Stimulated activated naive CD8-positive, alpha-beta T cell treated with anti-CD3 and anti-CD28 coated beads, Interleukin-15, Interleukin-2, amounts not matched to agents 100 U/mL and 50 U/mL, for 24 hours (primary cell): ENCODE measurements at places on chromosomes 1 and 21.

- no peak for DNase-seq
Measured at GRCh38 chr1:211813590-211813989, 17.0 kb downstream of the LPGAT1 start.

- no peak for DNase-seq
Measured at GRCh38 chr1:26181586-26182382, 4.5 kb downstream of the CNKSR1 start.

GRCh38 chr1:172545396-172546004, 12.6 kb downstream of the SUCO start:
- no peak for DNase-seq

GRCh38 chr21:36927719-36928117, 38.8 kb downstream of the HLCS start:
- peak; percentile 83 for DNase-seq

GRCh38 chr1:215202868-215203267, 120.3 kb downstream of the KCNK2 start:
- no peak for DNase-seq

- DNase-seq: no peak
Measured at GRCh38 chr1:28956038-28956464, 41.7 kb downstream of the EPB41 start.

- DNase-seq: no peak
Measured at GRCh38 chr21:34093083-34093482, 19.7 kb downstream of the MRPS6 start.

GRCh38 chr1:235649368-235650163, at the start of gene GNG4:
TSS of gene GNG4 (minus strand) at chr1:235649784. CDS start at chr1:235583838, 65,946 bp downstream.
- peak; percentile 50 for DNase-seq

DNA sequence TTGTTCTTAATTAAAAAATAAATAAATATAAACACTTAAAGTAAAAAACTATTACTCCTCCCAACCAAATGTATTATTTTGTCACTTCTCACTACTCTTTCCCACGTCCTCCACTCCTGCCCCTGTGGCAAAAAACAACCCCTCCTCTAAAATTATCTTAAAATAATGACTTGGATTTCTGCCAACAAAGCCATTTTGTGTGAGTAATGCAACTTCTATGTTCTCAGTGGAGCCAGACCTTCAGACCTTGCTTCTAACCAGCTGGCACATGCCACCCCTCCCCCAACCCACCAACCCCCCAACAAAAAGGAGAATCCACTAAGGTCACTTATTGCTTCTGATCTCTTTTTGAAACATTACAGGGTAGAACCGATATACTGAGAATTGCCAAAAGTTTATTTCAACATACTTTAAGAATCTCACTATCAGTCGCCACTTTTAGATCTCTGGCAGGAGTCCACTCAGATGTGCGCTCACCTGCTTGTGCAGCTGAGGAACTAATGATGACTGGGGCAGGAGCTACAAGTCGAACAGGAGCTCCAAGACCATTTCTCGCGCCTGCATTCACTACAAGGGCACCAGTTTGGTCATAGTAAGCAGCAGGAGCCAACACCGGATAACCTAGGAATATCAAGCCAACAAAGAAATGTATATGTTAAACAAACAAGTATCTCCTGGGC, 58.3 kb upstream of the SDC3 start:
- no peak for DNase-seq

DNA sequence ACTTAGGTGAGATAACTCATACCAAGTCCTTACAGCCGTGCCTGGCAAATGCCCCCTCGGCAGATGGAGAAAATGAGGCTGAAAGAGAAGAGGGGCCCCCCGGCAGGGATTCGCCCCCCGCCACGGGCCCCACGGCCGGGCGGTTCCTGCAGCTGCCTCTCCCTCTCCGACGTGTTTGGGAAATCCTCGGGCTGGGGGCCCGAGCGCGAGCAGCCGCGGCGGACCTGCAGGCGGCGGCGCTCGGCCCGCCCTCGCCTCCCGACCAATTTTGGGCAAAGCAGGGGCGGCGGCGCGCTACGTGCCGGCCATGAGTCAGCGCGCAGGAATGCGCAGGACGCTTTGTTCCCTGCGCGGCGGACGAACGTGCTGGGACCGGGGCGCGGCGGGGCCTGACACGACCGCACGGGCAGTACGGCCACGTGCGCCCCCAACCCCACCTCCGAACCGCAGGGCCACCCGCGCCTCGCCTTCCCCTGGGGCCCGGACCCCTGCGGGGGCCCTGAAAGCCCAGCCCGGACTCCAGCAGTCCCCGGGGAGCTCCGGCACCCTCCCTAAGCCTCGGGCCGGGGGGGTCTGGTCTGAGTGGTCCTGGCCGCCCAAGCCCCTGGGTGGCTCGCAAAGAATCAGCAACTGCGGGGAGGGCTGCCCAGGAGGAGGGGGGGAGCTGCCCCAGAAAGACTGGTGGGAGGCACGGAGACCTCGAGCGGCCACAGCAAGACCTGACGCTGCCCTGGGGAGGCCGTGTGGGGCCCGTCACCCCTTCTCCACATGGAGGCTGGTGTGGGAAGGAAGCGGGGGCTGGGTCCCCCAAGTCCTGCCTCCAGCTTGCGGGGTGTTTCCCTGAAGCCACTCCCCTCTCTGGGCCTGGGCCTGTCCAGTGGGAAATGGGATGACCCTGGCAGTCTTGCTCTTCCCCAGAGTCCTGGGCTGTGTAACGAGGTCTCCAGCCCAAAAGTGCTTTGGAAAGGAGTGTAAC, 11.9 kb upstream of the EDN2 start:
- DNase-seq: peak; percentile 77

- DNase-seq: no peak
Measured at GRCh38 chr1:41902159-41902577, 16.6 kb downstream of the HIVEP3 start.

- DNase-seq: no peak
Measured at GRCh38 chr1:164703960-164704411, 145.0 kb downstream of the PBX1 start.

DNA sequence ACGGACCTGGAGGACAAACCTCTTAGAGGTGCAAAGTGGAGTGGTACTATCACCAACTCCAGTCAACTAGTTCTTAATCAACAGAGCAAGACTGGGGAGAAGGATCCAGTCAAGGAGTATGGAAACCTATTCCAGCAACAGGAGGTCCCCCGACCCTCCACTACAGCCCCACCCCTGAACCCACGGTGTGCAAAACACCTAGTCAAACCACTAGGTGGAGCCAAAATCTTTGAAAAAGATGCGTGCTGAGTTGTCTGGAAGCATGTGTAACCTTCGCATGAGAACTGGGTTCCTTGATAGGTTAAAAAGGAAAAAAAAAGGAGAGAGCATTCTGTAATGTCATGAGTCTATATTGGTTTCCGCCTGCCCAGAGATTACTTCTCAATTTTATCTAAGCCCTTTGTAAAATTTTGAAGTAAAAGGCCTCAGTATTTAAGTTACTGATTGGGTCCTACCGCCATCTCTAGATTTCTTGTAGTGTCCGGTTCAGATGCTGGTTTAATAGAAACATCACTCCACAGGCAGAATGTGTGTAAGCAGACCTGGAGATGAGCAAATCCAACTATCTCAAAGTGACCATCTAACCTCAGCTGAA, 81.9 kb upstream of the HAO2 start:
- DNase-seq: peak; percentile 32

DNA sequence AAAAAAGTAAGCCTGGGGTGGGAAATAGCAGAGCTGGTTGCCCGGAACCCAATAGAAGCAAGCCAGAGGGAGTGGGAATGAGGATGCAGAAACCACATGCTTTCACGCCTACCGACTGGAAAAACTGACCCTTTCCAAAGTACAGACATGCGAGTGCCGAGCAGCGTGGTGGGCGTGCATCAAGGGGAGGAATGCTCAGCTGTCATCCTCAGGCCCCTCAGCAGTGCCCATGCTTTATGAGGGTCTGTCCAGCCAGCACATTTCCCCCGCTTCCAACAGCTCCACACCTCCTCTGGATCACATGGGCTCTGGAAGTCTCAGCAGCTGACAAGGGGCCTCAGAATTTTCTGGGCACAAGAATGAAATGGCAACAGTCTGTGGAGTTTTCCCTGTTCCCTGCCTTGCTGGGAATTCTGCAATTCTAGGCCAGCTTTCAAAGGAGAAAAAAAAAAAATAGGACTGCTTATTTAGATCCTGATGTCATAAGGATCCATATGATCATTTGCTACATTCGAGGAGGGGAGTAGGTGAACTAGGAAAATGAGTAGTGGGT, 19.1 kb upstream of the IKBKE start:
- no peak for DNase-seq

GRCh38 chr1:36135796-36136195, 10.8 kb upstream of the COL8A2 start:
- DNase-seq: no peak

- DNase-seq: no peak
Measured at GRCh38 chr1:225578251-225578977, 74.5 kb downstream of the ENAH start.

- DNase-seq: no peak
Measured at GRCh38 chr1:218247339-218247738, 37.8 kb upstream of the RRP15 start.

DNA sequence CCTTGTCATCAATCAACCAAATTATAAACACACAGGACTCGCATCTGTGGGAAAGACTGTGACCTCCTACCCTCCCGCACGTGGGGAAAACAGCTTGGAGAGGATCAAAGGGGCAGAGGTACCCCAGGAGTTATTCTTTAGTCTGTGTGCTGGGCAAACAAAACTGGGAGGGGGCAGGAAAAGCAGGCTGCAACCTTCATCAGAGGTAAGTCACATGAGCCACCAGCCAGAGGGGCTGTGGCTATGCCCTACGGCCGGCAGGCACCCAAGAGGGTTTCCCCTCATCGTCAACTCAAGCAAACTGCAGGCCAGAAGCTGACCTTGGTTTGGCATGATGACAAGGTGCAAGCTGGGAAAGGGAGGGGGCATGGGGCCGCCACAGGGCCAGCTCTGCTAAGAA, 12.5 kb downstream of the SMIM12 start:
- no peak for DNase-seq

- no peak for DNase-seq
Measured at GRCh38 chr1:175944591-175944990, 201.2 kb upstream of the TNR start.

DNA sequence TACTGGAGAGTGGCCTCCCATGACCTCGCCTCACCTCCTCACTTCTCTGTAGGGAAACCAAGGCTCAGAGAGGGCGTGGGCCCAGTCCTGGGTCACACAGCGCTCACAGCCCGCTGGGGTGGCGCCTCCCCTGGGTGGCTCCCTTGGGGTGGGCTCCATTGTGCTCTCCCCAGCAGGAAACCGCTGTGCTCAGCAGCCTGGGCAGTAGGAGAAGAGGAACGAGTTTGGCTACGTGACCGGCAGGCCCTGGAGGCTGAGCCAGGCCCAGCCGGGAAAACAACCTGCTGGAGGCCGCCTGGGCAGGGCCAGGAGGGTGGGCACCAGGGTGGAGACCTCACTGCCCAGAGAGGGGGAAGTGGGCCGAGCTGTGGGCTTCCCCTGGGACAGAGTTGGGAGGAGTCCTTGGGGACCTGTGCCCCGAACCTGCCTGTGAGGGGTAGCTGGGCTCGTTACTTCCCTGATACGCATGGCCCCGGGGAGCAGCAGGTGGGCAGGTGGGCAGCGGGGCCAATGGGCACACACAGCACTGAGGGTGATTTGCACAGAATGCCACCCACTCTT, 15.0 kb upstream of the FAM131C start:
- no peak for DNase-seq

DNA sequence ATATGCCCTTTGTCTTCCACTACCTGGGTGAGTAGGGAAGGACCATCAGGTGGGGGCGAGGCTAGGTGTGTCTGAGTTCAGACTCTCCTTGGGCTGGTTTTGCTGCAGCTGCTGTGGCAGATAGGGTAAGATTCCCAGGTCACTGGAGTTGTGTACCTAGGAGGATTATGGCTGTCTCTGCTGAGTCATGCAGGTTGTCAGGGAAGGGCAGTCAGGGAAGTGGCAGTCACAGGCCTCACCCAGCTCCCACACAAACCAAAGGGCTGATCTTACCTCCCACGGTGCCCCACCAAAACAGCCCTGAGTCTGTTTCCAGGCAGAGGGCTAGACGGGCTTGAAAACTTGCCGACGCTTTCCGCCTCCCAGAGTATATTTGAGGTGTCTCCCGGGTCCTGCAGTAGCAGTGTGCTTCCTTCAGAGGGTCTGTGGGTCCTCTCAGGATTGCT, 201.6 kb upstream of the PLXNA2 start:
- no peak for DNase-seq

GRCh38 chr21:32456497-32456918, 44.0 kb downstream of the EVA1C start:
- DNase-seq: no peak

GRCh38 chr1:84997667-84998600, 1.0 kb upstream of the MCOLN2 start:
- DNase-seq: peak; percentile 21

GRCh38 chr1:203274603-203275381, 30.5 kb upstream of the BTG2 start:
- DNase-seq: no peak

GRCh38 chr21:39724944-39725343, 20.0 kb upstream of the IGSF5 start:
- no peak for DNase-seq

- no peak for DNase-seq
Measured at GRCh38 chr1:111205714-111206050, 5.2 kb upstream of the DENND2D start.

DNA sequence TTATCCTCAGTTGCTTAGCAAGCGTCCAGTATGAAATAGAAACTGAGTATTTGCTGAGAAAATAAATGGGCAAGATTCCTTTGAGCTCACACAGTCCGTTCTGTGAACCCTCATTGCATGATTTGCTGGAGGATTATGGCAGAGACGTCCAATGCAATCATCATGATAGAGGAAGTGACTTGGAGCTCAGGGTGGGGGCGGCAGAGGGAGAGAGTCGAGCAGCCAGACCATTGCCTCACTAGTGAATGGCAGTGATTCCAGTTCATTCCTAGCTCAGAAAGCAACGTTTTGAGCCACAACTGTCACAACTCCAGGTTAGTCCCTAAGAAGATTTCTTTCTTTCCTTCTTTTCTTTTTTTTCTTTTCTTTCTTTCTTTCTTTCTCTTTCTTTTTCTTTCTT, 27.5 kb upstream of the COL9A2 start:
- DNase-seq: peak; percentile 24

GRCh38 chr1:167728818-167729410, 7.1 kb downstream of the MPZL1 start:
- DNase-seq: no peak
